ENCODE measurements at places on chromosomes 12 and 14.

DNA sequence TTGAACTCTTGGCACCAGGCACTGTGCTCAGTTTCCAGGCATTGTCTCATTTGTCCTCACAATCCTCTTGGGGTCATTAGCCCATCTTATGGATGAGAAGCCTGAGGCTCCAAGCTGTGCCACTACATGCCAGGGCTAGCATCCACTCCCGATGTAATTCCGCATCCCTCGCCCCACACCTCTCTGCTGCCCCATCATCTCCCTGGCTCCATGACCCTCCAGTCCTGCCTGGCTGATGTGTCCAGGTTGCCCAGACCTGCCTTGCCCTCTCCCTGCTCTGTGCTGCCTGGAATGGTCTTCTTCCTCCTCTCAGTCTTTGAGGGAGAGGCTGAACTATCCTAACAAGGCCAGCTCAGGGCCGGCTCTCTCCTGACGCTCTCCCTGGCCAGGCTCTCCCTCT is 27.5 kb downstream of the PIGH start:
- no peak for DNase-seq

DNA sequence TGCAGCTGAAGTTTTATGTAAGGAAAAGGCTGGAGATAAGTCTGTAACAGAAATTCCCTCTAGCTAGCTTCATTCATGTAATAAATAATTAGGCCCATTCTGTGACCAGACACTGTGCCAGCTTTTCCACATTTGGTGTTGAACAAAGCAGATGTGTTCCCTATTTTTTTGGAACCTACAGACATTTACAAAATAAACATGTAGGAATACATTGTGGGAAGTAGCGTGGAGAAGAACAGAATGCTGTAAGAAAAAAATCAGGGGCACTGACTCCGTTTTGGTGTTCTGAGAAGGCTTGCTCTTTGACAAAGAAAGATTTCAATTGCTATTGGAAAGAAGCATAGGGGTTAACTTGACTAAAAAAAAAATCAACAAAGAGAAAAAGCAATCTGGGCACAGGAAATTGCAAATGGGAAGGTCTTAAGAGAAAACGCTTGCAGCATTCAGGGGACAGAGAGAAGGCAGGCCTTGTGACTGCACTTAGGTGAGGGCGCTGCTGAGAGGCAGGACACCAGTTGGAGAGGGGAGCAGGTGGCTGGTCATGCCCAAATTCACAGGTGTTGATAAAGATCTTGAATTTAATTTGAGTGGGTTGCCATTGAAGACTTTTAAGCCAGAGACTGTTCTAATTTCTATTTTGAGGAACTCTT is 4.0 kb downstream of the FAR2 start:
- no peak for DNase-seq

- DNase-seq: no peak
Observed at GRCh38 chr14:44309331-44309730, 197.8 kb downstream of the FSCB start.

DNA sequence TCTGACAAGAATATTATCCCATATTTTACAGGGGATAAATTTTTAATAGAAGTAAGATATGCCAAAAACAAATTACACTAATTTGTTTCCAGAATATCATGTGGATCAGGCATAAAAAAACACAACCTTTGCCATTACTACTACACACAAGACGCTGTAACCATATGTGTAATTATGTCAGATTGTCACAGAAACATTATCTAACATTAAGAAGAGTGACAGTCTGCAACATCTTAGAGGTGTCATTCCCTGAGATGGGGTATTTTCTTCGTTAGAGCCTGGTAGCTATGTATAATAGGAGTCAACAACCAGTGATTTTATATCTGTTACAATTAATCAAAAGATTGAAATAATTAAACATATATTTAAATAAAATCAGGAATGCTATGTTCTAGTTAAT is 518.9 kb downstream of the RERGL start:
- DNase-seq: no peak

- DNase-seq: no peak
Observed at GRCh38 chr14:94867209-94867608, 97.3 kb upstream of the GSC start.

- no peak for DNase-seq
Observed at GRCh38 chr14:36097356-36097755, 79.2 kb downstream of the PTCSC3 start.

- DNase-seq: no peak
Observed at GRCh38 chr12:89176676-89177075, 175.6 kb downstream of the DUSP6 start.

- DNase-seq: no peak
Observed at GRCh38 chr14:35362911-35363374, 41.6 kb downstream of the NFKBIA start.

- no peak for DNase-seq
Observed at GRCh38 chr12:26062006-26062405, 62.8 kb downstream of the BHLHE41 start.

DNA sequence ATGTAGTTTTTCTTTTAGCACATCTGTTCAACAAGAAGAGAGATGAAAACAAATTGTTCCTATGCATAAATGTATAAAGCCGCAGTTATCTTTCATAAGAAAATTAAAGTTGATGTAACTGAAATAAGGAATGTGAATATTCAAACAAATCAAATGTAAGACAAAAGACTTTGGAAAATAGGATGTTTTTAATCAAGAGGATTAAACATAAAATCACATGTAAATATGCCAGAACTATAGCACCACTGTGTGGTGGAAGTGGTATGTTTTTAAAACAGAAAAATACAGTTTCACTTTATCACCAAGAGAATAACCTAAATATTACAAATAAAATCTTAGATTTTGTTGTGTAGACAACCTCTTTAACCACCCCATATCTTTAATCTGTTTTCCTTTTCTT is 40.4 kb downstream of the CAPS2 start:
- DNase-seq: no peak

- no peak for DNase-seq
Observed at GRCh38 chr14:89485264-89485663, 68.2 kb upstream of the FOXN3 start.

GRCh38 chr12:84604551-84604950 is 308.0 kb downstream of the SLC6A15 start:
- DNase-seq: no peak

DNA sequence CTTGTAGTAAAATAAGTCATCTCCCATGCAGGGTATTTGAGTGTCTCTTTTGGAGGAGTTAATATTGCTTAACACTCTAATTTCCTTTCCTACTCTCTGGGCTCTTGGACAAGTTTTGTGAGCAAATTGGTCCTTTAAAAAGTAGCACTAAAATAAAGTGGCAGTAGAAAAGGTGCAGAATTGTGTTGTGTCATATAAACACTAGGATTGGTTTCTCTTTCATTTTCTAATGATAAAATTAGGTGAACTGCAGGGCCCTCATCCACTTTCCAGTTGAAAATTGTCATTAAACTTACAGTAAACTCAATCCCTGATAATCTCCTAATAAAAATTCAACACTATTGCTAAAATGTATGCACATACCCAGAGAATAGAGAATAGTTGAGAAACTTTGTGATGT is 42.6 kb upstream of the REP15 start:
- no peak for DNase-seq

DNA sequence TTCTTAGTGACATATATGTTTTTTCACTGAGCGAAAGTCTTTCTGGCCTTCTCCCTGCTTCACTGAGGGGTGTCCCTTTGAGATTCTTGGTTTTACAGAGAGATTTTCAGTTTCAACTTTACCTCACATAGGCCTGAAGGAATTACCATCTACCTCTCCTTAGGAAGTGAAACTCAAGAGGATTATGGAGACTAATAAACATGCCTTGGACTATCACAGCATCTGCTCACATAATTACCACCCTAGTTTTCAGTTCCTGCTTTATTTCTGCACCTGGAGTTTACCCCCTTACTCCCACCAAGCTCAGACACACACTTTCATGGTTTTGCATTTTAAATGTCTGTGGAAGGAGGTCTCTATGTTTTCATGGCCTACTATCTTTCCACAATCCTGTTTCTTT is 118.3 kb upstream of the SCAF11 start:
- DNase-seq: no peak

GRCh38 chr12:85956081-85956480 is 82.0 kb downstream of the NTS start:
- no peak for DNase-seq

DNA sequence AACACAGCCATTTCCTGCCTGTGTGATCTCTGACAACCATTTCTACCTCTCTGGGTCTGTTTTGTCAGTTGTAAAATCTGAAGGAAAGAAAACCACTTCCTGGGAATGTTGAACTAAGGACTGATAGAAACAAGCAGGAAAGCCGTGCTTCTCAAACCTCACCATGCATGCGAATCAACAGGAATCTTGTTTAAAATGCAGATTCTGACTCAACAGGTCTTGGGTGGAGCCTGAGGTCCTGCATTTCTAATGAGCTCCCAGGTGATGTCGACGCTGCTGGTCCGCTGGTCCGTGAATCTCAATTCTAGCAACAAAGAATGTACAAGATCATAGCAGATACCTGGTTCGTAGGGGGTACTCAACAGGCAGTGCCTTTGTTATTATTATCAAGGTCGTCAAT is 38.0 kb upstream of the GPATCH2L start:
- no peak for DNase-seq

DNA sequence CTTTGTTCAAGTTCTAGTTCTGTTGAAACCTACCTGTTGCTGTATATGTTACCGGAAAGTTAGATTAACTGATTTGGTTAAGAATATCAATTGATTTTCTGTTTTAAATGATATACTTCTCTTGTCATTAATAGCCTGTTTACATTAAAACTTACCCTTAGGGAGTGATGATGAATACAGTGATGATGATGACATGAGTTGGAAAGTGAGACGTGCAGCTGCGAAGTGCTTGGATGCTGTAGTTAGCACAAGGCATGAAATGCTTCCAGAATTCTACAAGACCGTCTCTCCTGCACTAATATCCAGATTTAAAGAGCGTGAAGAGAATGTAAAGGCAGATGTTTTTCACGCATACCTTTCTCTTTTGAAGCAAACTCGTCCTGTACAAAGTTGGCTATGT is 33.0 kb downstream of the CAND1 start:
- no peak for DNase-seq

GRCh38 chr14:30227876-30228275 is 300.2 kb upstream of the PRKD1 start:
- no peak for DNase-seq

- no peak for DNase-seq
Observed at GRCh38 chr12:3150931-3151835, 74.0 kb downstream of the TSPAN9 start.

- DNase-seq: no peak
Observed at GRCh38 chr12:16634786-16635185, 28.8 kb upstream of the LMO3 start.

GRCh38 chr12:125878483-125878882 is 813.2 kb downstream of the AACS start:
- DNase-seq: no peak

GRCh38 chr14:22131749-22132476 is 457.1 kb downstream of the DAD1 start:
- peak; percentile 6 for DNase-seq

- no peak for DNase-seq
Observed at GRCh38 chr12:91685917-91686316, 459.7 kb downstream of the BTG1 start.

DNA sequence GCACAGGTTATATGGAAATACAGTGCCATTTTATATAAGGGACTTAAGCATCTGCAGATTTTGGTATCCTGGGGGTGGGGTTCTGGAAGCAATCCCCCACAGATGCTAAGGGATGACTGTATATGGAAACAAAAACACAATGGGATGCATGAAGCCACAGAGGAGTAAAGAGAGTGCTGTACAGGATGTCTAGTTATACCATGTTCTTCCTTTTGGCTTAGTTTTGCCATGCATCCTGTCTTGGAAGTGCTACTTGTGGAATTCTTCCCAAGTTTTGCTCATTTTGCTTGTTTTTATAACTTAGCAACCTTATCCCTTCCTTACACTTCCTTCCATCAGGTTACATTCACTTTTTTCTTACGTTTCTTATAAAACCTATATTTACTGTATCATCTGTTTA is 55.6 kb downstream of the TRMT5 start:
- DNase-seq: no peak

DNA sequence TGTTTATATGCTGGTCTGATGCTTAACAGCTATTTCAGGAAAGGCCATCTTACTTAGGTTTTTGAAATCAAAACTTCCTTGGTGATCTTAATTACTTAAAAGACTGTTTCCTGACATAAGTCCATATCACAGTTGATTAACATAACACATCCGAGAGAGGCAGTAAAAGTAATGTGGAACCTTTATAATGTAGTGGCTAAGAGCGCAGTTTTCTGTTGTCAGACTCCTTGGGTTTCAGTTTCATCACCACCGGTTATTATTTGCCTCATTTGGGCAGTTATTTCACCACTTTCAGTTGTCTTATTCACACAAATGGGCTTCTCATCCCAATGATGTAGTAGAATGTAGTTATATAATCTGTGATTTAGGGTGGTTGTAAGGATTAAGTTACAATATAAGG is 30.9 kb downstream of the TBC1D15 start:
- no peak for DNase-seq

- DNase-seq: no peak
Observed at GRCh38 chr12:90954921-90955320, at the start of gene CCER1. CCER1 (minus strand) TSS chr12:90955176; CDS start chr12:90954742, 434 bp downstream.

DNA sequence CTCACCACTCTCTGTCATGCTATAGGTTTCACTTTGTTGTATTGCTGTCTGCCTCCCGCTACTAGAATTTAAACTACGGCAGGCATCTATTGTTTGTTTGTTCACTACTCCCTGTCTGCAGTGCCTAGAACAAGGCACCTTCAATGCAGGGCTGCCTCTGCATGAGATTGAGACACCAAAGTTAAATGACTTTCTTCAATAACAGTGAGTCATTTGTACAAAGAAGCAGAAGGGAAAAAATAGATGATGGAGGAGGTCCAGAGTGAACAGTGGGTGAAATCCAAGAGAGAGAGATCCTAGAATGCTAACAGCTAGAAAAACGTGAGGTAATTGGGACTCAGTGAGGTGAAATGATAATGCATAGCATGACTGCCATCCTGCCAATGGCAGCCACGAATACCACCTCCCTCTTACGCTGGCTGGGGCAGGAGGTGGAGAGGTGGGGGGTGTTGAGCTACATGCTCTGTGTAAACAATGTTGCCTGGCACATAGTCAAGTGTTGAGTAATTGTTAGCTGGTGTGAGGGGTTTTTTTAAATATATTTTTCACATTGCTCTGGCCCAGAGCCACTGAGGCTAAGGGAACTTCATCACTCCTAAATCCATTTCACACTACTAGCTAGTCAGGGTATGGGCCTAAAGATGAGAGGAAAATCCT is 367.6 kb downstream of the RPS29 start:
- DNase-seq: no peak

All from effector memory CD8-positive, alpha-beta T cell (primary cell).